ENCODE measurements at places on chromosomes 2 and 18.
A peak's percentile ranks its signal among the peaks of the same experiment; 100 is the strongest.

DNA sequence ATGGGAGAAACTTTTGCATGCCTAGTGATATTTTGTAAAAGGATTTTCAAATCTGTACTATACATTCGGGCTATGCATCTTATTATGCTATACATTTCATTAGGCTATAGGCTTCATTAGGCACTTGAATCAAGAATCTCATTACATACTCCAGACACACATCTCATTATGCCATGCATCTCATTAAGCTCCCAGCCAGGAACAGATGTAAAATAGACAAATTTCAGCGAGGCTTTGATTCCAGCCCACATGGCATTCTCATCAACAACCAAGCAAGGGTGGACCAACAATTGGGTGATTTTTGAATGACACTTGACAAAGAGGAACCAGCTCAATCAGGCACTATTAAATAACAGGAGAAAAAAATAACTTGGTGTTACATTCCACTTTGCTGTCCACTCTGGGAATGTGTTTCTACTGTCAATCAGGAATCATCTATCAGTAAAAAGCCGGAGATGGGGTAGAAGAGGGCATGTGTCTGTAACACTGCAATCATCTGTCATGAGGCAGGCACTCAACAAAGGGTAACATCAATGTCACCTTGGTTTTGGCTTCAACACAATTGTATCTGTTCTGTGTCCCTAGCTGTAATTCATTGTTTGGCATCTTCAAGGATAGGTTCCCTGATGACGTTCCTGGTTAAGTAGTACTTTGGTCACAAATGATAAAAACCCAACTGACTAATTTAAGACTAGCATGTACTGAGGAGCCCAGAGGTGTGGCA lies 498.6 kb downstream of the EPHA4 start:
- DNase-seq, result no peak

DNA sequence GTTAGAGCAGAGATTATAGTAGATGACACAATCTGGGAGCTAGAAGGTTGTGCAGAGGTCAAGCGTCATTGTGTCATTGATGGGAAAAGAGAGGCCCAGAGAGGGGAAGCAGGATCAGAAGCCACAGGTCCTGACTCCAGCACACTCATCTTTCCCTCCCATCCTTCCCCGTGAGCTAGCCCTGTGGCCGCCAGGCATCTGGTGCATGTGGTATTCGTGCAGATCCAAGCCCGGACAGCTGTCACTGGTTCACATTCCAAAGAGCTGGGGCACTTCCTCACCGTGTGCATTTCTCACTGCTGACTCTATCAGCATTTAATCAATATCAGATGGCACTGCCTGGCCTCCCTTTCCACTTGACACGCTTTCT lies 94.1 kb upstream of the THOC1 start:
- DNase-seq, result no peak

DNA sequence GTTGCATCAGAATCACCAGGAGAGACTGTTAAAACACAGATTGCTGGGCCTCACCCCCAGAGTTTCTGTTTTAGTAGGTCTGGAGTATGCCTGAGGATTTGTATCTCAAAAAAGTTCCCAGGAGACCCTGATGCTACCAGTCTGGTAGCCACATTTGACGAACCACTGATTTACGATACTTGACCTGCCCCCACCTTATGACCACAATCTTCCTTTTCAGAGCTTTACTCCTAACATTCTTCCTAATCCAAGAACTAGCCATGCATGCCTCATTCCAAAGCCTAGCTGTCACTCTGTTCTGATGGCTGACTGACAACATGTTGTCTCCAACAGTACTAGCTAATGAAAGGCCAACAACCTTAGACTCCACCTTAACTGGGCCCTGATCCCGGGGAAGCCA lies 191.4 kb downstream of the MBD2 start:
- DNase-seq, result no peak

DNA sequence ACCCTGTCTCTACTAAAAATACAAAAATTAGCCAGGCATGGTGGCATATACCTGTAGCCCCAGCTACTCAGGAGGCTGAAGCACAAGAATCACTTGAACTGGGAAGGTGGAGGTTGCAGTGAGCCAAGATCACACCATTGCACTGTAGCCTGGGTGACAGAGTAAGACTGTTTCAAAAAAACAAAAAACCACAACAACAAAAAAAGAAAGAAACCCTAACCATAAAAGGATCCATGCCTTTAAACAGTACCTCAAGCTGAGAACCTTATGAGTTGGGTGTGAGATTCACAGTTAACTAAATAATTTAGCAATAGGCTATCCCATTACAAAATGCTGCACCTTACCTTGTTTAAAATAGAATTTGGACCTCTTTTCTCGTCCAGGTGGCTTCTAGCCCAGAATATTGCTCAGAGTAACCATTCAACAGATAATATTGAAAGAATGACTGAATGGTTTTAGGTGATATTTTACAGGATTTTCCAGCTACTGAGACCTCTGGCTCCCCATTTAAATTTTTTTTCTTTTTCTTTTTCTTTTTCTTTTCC lies 6.4 kb downstream of the DPYSL5 start:
- no peak for DNase-seq

DNA sequence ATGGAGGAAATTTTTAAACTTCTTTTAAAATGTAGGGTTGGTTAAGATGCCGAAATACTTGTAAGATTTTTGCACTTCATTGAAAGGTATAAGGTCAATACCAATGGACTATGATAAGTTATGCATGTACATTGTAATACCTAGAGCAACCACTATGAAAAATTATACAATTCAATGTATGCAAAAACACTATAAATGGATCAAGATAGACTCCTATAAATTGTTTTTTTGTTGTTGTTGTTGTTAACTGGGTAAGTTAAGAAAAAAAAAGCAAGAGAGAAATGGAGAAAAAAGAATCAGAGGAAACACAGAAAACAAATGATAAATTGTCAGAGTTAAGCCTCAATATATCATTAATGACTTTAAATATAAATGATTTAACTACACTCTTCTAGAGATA lies 421.2 kb downstream of the TMEM182 start:
- no peak for DNase-seq

DNA sequence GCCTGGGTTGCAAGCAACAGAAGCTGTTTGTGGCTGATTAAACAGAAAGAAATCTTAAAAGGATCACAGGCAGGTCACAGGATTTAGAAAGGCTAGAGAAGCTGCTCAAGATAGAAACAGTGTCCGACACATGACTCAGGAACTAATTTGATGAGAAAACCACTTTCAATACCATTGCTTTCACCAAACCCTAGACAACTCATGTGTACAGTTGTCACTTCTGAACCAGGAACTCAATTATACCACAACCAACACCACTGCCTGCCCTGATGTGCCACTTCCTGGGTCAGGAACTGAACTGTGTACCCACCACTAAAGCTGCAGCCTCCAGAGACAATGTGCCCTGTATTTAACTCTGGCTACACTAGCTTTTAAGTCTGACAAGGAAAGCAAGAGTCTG lies 56.0 kb downstream of the TMEM247 start:
- no peak for DNase-seq

DNA sequence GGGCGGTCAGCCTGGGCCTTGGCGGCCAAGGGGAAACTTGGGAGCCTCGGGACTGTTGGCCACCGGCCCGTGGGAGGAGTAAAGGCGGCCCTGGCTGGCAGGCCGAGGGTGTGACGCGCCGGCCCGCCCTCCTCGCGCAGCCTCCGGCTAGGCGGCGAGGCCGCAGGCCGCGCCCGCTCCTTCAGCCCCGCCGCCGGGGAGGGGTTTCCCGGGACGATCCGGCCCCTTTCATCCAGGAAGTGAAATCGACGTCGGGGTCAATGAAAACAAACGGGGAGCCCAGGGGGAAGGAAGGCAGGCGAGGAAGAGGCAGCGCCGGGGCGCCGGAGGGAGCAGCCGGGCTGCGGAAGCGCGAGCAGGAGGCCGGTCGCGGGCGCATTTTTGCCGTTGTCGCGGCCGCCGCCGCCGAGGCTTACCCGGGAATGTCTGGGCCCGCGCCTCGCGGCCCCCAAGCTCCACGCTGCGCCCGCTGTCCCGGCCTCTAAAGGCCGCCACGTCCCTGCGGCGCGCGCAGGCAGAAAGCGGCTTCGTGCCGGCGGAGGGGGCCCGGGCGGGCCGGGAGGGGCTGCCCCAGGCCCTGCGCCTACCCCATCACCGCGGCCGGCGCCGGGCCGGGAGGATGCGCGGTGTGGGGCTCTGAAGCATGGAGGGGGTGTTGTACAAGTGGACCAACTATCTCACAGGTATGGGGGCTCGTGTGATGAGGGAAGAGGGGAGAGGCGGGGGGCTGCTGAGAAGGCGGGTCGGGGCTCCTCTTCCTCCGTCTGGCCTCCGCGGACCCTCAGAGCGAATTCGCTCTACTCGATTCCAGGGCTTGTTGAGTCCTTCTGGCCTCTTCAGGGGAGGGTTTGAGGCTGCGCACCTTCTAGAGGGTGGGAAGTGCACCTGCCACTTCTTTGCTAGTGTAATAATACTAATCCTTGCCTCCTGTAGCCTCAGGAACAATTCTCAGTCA lies at the start of gene PLEKHA3:
Gene PLEKHA3, plus strand, starts transcription at position 231 of the 955 bp plus-strand sequence. Its CDS starts 413 bp downstream, at position 644.
- peak; percentile 59 for DNase-seq

DNA sequence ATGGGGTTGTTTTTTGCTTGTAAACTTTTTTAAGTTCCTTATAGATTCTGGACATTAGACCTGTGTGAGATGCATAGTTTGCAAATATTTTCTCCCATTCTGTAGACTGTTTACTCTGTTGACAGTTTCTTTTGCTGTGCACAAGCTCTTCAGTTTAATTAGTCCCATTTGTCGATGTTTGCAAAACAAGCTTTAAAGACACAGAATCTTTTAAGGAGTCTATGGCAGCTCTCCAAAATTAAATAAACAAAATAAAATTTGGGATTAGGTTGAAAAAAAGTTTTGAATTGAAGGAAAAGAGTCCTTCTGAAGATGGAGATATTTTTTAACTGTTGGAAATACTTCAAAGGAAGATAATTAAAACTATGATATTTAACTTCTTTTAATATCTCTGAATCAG lies 88.8 kb downstream of the MAP3K20 start:
- no peak for DNase-seq

DNA sequence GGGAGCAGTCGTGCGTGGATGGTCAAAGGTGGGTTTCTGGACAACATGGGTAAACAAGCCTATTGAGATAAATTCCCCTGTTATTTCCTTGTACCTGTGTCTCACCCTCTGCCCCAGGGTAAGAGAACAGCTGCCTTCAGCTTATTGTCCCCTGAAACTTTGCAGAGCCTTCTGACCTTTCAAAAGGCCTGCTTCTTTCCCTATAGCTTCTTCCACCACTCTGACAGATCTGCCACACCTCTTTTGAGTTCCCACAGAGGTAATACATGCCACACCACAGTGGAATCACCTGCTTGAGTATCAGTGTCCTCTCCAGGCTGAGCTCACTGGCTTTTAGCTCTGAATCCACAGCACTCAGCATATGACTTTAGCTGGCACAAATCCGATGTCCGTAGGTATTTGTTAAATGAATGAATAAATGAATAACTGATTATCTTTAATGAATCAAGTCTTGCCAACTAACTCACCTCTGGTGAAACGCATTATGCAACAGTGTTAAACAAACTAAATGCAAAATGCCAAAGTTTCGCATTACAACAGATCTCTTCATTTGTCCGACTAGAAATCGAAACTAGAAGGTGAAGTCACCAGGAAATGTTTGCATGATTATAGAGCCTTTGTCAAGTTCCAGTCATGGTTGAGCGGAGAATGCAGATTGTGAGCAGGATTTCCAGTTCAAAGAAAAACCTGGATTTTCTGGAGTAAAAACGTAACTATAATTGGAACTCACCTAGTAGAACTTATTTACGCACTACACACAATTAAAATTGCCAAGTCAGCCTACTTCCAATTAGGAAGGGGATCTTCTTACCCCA lies 16.4 kb downstream of the DYNAP start:
- DNase-seq, result no peak

DNA sequence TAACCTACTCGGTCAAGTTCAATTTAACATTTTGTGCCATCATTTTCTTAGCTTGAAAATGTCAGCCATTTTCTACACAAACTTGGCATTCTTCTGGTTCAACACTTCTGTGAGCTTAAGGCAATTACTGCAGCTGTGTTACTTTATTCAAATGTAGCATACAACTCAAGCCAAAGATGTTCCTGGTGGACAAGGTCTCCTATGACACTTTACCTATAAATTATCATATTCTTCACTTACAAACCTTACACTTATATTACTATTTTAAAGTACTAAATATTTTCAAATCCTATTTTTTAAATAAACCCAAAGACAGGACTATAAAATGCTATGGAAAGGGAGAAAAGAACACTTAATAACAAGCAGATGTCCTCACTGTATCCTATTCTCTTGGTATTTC lies 1045.3 kb downstream of the TSN start:
- DNase-seq, result no peak

GRCh38 chr2:236562434-236562833 lies 7.2 kb upstream of the ACKR3 start:
- DNase-seq, result no peak

GRCh38 chr2:3587021-3587420 lies 7.9 kb upstream of the COLEC11 start:
- no peak for DNase-seq

GRCh38 chr2:112805542-112805941 lies 21.2 kb upstream of the IL1A start:
- no peak for DNase-seq

GRCh38 chr2:64524604-64525316 lies 632 bp downstream of the AFTPH start:
- peak; percentile 25 for DNase-seq

DNA sequence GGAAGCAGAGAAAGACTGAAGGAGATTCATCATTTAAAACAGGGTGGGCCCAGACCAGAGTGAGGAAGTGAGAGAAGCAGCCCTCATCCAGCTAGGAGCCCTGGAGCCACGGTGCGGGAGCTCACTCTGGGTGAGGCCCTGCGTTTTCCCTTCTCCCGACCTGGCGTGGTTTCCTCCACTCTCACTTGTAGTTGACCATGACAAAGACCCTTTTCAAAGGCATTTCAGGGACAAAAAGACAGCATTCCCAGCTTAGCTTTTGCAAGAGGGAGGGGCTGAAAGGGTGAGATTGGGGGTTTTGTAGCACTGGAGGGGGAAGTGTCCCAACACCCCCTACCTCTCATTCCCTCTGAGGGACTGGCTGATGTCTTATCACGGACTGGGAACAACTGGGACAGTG lies 56.6 kb downstream of the TRPM8 start:
- no peak for DNase-seq

DNA sequence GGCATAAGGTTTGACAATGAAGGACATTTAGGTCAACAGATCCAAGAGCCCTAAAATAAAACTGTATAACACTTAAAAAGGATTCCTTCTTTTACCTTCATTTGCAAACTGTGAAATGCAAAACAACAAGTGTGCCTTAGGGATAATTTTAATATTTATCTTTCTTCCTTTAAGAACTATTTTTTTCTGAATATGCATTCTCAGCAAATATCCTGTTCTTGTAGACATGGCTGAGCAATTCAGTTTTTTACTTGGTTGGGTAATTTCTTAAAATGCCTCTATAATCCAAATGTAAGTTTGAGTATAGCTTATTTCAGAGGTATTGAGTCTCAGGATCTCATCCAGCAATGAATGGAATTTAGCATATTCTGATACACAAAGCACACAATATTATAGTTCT lies 43.0 kb upstream of the KCNJ3 start:
- DNase-seq, result no peak

Data from stimulated activated naive CD4-positive, alpha-beta T cell treated with Interleukin-2 at 50 U/mL for 16 hours (primary cell).